ENCODE measurements at places on chromosomes 12 and 14. TPM values are rescaled to one million over a fixed set of nuclear protein-coding genes. Genes with fewer than 3 reads are reported as not detected.

CCDC175 gene
- not detected for total RNA-seq

KRT3 gene
- not detected for total RNA-seq

CAMKK2 gene
- total RNA-seq: 49.9 TPM

KRT72 gene
- total RNA-seq: not detected

SLC22A17 gene
- 72.3 TPM for total RNA-seq

PUS7L gene
- total RNA-seq: 7.6 TPM

COCH gene
- total RNA-seq: 1.5 TPM

KRT8 gene
- total RNA-seq: 175 TPM

TPPP2 gene
- not detected for total RNA-seq

NPFF gene
- total RNA-seq: not detected

RDH5 gene
- 24.4 TPM for total RNA-seq

IFNG-AS1 gene
- 0.92 TPM for total RNA-seq

SMCO2 gene
- total RNA-seq: not detected

CIT gene
- total RNA-seq: 0.95 TPM

TMEM106C gene
- total RNA-seq: 48.1 TPM

IL22 gene
- total RNA-seq: not detected

TPH2 gene
- not detected for total RNA-seq

KRT77 gene
- not detected for total RNA-seq

TAS2R7 gene
- not detected for total RNA-seq

ZNF891 gene
- 5.4 TPM for total RNA-seq

GPX2 gene
- total RNA-seq: 5.0 TPM

TMEM119 gene
- 4.1 TPM for total RNA-seq

FAM186B gene
- total RNA-seq: 0.54 TPM

PLXNC1 gene
- total RNA-seq: 9.2 TPM

DPF3 gene
- 8.9 TPM for total RNA-seq

ADCY4 gene
- 25.5 TPM for total RNA-seq

CD163 gene
- 464 TPM for total RNA-seq

OR4K13 gene
- not detected for total RNA-seq

KRT6A gene
- total RNA-seq: not detected

ADAM21 gene
- total RNA-seq: not detected

EXOC3L4 gene
- not detected for total RNA-seq

CIROP gene
- 1.1 TPM for total RNA-seq

PDZRN4 gene
- 12.5 TPM for total RNA-seq

SERPINA4 gene
- total RNA-seq: not detected

IKZF4 gene
- total RNA-seq: 4.5 TPM

NID2 gene
- 33.3 TPM for total RNA-seq

TMTC1 gene
- 160 TPM for total RNA-seq

SOCS2 gene
- 51.4 TPM for total RNA-seq

C12orf54 gene
- not detected for total RNA-seq

FGF6 gene
- not detected for total RNA-seq

DIO3 gene
- 0.78 TPM for total RNA-seq

ZBTB39 gene
- total RNA-seq: 8.3 TPM

SLC6A15 gene
- not detected for total RNA-seq

AMN1 gene
- 12.8 TPM for total RNA-seq

APOF gene
- total RNA-seq: not detected

CLEC2A gene
- not detected for total RNA-seq

FOXG1 gene
- total RNA-seq: not detected

CLMN gene
- total RNA-seq: 10.4 TPM

NRIP2 gene
- total RNA-seq: 4.9 TPM

CCDC60 gene
- not detected for total RNA-seq

CEBPE gene
- not detected for total RNA-seq

DGLUCY gene
- total RNA-seq: 24.4 TPM

KCNK13 gene
- 0.14 TPM for total RNA-seq

KRT73 gene
- total RNA-seq: not detected

Data from thoracic aorta (tissue), 2 donors.